ENCODE measurements at places on chromosomes 2 and 18. TPM values are rescaled to one million over a fixed set of nuclear protein-coding genes. Genes with fewer than 3 reads are reported as not detected.

Gene CABLES1
- total RNA-seq, result 2.7 TPM

Gene PTPRN
- total RNA-seq, result 67.6 TPM

Gene EVA1A
- 39.2 TPM for total RNA-seq

Gene LYG1
- 0.14 TPM for total RNA-seq

Gene COBLL1
- 26.9 TPM for total RNA-seq

Gene LMAN2L
- 37.8 TPM for total RNA-seq

Gene TMEM247
- not detected for total RNA-seq

Gene CAPN14
- total RNA-seq, result 0.14 TPM

Gene RIOK3
- total RNA-seq, result 77.2 TPM

Gene ANKRD30BL
- not detected for total RNA-seq

Gene CCDC85A
- total RNA-seq, result 12.4 TPM

Gene PHOSPHO2
- total RNA-seq, result 1.8 TPM

Gene HOXD4
- 0.30 TPM for total RNA-seq

Gene PPP1R1C
- 0.28 TPM for total RNA-seq

Gene ABCG8
- not detected for total RNA-seq

Gene SALL3
- not detected for total RNA-seq

Gene LHCGR
- total RNA-seq, result not detected

Gene AP1S3
- 12.6 TPM for total RNA-seq

Gene MAPK4
- not detected for total RNA-seq

Gene MALL
- total RNA-seq, result 1.2 TPM

Gene CDH20
- total RNA-seq, result 0.05 TPM

Gene ARID5A
- 3.0 TPM for total RNA-seq

Gene PRKAG3
- total RNA-seq, result not detected

Gene PARD6G
- 6.8 TPM for total RNA-seq

Gene GKN1
- not detected for total RNA-seq

Gene SIX2
- not detected for total RNA-seq

Measured in smooth muscle cell of the umbilical artery (primary cell).